ENCODE measurements at places on chromosomes 5 and 9.
A peak's percentile ranks its signal among the peaks of the same experiment; 100 is the strongest.

DNA sequence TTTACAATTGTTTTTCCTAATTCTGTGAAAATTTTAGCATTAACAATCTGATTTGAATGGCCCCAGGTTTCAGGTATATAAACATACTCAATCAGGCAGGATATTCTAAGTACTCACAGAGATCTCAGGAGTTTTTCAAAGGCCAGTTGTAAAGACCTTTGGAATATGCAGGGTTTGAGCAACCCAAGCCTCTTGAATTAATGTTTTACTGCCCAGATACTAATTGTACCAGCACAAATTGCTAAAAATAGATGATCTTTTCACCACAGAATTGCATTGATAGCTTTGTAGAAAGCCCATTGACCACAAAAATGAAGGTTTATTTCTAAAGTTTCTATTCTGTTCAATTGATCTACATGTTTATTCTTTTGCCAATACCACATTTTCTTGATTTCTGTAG, 186.5 kb downstream of the OSTF1 start:
- H3K27me3 ChIP-seq = no peaks in the 10 kb centered on the region
- no peak for DNase-seq
- H3K4me3 ChIP-seq = no peak overlapping the region
- no peak overlapping the region for H3K27ac ChIP-seq
- no peaks in the 10 kb centered on the region for H3K36me3 ChIP-seq

DNA sequence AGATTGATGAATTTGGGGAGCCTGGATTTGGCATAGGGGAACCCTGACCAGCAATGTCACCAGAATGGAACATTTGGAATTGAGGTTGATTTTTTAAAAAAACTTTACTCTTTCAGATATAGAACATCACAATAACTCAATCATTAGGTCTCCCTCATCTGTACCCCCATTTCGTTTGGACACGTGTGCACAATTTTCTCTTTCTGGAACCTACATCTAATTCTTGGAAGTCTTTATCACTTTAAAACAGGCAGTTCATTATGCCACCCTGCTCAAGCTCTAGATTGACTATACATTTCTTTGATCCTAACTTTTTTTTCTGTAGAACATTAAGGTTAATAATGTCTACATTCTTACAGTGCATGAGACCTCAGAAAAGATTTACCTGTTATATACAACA, 3.7 kb upstream of the SSBP2 start:
- H3K4me1 ChIP-seq = peaks cover 34% of the 10 kb centered on the region
- DNase-seq = no peak
- no peaks in the 10 kb centered on the region for H3K36me3 ChIP-seq

- DNase-seq = no peak
- H3K4me3 ChIP-seq = no peak overlapping the region
- no peaks in the 10 kb centered on the region for H3K36me3 ChIP-seq
- H3K27me3 ChIP-seq = no peaks in the 10 kb centered on the region
- H3K27ac ChIP-seq = no peak overlapping the region
Observed at GRCh38 chr5:174464504-174465165, 259.7 kb upstream of the MSX2 start.

GRCh38 chr9:116644091-116644688, 42.9 kb upstream of the TRIM32 start:
- H3K4me1 ChIP-seq = peaks cover 5% of the 10 kb centered on the region
- H3K36me3 ChIP-seq = no peaks in the 10 kb centered on the region
- H3K27me3 ChIP-seq = no peaks in the 10 kb centered on the region
- no peak overlapping the region for H3K27ac ChIP-seq
- H3K4me3 ChIP-seq = no peak overlapping the region

DNA sequence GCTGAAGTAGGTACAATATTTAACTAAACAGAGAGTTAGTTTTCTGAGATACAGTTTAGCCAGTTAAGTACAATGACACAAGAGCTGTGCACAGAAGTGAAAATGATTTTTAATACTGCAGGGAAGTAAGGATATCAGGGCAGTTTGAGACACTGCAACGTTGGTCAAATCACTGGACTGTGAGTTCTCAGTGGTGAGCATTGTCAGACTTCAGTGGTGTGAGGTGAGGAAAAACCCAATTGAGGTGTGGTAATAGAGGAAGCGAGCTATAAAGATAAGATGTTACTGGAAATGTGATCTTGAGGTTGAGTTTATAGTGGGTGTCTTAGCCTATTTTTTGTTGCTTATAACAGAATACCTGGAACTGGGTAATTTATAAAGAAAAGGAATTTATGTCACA, 12.8 kb upstream of the FBXL7 start:
- no peak overlapping the region for H3K27ac ChIP-seq
- DNase-seq = no peak
- no peak overlapping the region for H3K4me3 ChIP-seq
- H3K27me3 ChIP-seq = no peaks in the 10 kb centered on the region
- no peaks in the 10 kb centered on the region for H3K36me3 ChIP-seq
- no peaks in the 10 kb centered on the region for H3K4me1 ChIP-seq

DNA sequence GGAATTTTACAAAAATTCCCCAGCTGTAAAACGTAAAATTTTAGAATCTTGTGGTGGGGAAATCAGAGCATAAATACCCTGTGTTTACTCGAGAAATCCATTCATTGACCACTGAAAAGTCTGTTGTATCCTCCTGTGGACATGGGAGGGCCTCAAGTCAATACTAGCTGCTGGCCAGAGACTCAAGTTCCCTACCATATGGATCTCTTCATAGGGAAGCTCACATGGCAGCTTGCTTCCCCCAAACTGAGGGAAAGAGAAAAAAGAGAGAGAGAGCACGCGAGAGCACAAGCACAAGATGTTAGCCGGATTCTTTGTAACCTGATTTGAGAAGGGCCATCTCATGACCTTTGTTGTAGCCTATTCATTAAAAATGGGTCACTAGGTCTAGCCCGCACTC, 591.9 kb downstream of the LRRC70 start:
- no peak overlapping the region for H3K27ac ChIP-seq
- no peak for DNase-seq
- no peaks in the 10 kb centered on the region for H3K27me3 ChIP-seq
- no peaks in the 10 kb centered on the region for H3K36me3 ChIP-seq

DNA sequence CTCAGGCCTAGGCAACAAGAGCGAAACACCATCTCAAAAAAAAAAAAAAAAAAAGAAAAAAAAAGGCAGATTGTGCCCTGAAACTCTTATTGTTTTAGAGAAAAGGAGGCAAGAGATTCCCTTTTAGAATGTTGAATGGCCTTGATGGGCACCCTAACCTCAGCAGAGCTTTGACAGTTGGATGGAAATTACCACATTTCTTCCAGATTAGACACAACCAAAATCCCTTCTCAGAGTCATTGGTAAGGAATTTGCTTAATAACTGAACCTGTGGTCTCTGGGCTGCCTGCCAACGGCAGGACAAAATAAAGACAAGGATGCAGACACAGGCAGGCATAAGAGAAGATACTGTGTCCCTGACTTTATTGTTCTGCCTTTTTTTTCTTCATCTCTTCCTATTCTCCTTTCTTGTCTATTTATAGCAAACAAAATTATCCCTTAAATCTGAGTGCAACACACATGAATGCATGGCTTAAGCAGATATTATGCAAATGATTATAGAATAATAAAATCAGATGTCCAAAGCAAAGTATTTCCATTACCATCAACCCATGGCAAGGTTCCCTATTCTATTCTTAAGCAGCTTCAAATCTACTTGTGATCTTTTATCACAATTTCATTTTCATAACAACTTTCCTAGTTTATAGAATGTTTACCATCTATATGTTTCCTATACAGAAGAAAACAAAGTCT, 37.3 kb upstream of the TRIO start:
- H3K4me1 ChIP-seq = no peaks in the 10 kb centered on the region
- no peaks in the 10 kb centered on the region for H3K36me3 ChIP-seq
- H3K27ac ChIP-seq = no peak overlapping the region
- no peak overlapping the region for H3K4me3 ChIP-seq
- no peaks in the 10 kb centered on the region for H3K27me3 ChIP-seq
- DNase-seq = no peak

DNA sequence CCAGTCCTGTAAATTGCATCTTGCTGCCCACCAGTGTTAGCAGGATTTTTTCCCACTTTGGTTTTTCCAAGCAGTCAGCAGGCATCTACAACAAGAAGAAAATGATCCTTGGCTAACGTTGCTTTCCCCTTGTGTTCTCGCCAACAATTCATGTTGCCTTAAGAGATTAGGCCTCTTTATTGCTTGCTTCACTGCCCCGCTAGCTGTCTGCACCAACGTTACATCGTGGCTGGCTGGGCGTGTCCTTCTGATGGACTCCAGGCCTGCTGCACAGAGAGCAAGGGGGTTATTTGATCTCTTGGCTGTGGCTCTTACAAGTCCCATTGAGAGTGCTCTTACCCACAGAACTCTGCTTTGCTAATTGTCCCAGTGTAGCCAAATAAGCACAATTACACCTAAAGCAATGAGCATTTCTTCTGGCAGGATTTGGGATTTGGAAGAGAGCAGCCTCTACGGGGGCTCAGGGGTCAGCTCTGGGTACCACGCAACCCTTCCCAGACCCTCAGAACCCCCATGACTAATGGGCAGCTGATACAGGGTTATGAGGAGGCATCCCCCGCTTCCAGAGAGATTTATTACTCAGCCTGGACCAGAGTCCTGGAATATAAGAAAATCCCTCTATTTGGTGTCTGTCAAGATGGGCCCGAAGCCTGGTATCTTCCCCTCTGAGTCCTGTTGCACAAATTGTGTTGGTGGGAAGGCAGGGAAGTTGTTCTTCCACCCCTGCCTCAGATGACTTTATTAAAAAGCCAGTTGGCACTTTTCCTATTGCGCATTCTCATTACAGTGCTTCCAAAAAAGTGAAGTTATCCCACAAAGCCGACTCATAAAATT, 17.6 kb downstream of the DCANP1 start:
- no peak overlapping the region for H3K27ac ChIP-seq
- no peaks in the 10 kb centered on the region for H3K36me3 ChIP-seq
- no peak overlapping the region for H3K4me3 ChIP-seq

DNA sequence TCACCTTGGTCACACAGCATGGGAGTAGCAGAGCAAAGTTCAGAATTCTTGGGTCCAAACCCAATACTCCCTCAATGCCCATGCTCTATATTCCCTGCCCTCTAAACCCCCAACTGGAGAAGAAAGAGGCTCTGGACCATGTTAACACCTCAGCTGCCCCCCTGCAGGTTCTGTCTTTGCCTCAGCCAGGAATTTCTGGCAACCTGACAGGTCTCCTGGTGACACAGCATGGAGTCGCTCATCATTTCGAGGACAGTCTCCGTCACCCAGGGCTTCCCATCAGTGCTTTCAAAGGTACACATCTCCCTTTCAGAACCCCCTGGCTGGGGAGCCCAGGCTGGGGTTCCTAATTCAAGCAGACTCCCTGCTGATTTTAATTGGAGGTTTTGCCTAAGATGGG, 189.5 kb downstream of the BRINP1 start:
- no peaks in the 10 kb centered on the region for H3K36me3 ChIP-seq
- peak overlapping the region; percentile 15 for H3K27ac ChIP-seq
- H3K27me3 ChIP-seq = no peaks in the 10 kb centered on the region
- peaks cover 17% of the 10 kb centered on the region for H3K4me1 ChIP-seq

DNA sequence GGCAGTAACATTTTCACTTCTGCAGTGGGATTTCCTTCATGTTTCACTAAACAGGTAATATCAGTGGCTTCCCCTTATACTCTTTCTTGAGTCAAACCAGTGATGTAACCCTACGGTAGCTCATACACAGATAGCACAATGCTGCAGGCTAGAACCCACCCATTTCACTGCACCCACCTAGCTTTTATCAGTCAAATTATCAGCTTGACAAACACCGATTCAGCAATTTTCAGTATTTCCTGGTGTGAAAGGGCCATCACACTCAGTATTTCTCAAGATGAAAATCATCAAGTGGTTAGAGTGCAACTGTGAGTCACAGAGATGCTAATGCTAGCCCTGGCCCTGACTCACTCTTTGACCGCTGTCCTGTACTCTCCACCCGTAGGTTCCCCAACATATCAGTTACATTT, 242.3 kb upstream of the PTGER4 start:
- H3K27me3 ChIP-seq = no peaks in the 10 kb centered on the region
- no peak overlapping the region for H3K27ac ChIP-seq
- H3K4me1 ChIP-seq = no peaks in the 10 kb centered on the region

GRCh38 chr5:33789567-33789957, 102.2 kb downstream of the ADAMTS12 start:
- DNase-seq = no peak
- no peaks in the 10 kb centered on the region for H3K4me1 ChIP-seq
- H3K4me3 ChIP-seq = no peak overlapping the region
- no peaks in the 10 kb centered on the region for H3K27me3 ChIP-seq
- H3K36me3 ChIP-seq = no peaks in the 10 kb centered on the region
- no peak overlapping the region for H3K27ac ChIP-seq

DNA sequence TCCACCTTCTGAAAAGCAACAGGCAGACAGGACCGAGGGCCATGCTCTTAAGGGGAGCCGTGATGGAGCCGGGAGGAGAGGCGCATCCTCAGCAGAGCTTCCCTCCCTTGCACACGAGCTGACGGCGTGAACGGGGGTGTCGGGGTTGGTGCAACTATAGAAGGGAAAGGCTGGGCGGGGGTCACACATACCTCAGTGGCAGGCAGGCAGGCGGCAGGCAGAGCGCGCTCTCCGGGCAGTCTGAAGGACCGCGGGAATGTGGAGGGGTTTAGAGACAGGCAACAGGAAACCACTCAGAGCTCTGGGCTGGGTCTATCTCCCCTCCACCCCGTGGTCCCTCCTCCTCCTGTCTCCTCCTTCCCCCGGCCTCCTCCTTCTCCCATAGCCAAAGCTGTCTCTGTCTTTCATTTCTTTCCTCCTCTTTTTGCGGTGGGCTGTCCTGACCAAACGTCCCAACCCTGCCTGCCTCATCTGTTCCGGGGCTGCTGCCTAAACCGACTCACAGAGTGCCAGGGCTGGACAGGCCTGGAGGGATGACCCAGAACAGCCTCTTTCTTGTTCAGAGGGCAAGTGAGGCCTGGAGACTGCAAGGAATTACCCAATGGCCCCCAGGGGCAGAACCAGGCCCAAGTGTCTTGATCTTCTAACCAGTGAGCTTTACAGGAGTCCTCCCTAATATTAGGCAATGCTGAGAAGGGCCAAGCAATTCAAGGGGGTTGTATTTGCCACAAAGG, at the start of gene SPARC:
Gene SPARC, minus strand, starts transcription at position 242 of the 734 bp plus-strand sequence. CDS start 10,727 bp downstream, outside the sequence.
- H3K4me3 ChIP-seq = peak within 1 kb of the TSS; percentile 35
- no peaks in the 10 kb centered on the region for H3K36me3 ChIP-seq
- H3K27ac ChIP-seq = peak within 1 kb of the TSS; percentile 80
- peaks cover 38% of the 10 kb centered on the region for H3K4me1 ChIP-seq
- H3K27me3 ChIP-seq = no peaks in the 10 kb centered on the region
